ENCODE measurements at places on chromosomes 7 and 10.

DNA sequence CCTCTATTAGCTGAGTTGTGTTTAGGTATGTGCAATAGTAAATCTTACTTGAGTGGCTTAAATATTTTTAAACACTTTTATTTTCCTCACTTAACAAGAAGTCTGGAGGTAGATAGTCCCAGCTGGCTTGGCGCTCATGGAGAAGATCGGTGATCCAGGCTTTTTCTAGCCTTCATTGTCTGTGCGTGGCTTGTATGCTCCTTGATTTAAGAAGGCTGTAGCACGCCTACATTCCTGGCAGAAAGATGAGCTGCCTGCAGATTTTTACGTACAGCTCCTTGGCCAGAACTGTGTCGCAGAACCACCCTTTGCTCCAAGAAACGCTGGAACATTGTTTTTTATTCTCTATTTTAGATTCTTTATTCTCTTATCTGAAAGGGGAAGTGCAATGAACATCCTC lies 284.1 kb downstream of the KIF20B start:
- no peak for DNase-seq

DNA sequence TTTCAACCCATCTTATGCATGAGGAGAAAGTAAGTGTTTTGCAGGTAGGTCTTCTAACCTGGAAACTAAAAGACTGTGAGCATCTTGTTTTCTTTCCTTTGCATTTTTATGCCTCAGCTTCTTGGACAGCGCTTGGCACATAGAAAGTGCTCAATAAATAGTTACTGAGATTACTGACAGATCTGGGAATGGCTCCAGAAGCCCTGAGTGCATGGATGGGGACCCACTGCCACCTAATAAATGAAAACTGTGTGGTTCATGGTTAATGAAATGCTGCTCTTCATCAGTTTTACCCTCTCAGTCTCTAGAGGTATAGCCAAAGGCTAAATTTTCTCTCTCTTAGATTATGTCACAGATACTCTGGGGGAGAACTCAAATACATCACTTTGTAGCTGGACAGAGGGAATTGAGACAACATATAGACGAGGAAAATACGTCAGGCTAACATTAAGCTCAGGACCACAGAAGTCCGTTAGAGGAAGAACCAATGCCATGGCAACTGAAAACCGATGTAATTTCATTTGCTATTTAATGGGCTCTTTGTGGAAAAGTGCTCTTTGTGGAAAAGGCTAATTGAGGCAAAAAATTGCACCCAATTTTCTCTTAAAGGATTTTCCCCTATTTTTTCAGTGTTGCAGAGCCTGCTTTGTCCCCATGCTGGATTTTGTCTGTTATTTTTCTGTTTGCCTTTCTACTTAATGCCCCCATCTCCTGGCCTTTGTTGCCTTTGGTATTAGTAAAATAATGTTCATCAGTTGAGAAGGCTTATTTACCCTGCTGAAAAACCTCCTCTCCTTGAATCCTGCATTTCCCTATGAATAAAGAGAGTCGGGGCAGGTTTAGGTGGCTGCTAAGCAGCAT lies 17.8 kb downstream of the ASB4 start:
- DNase-seq = no peak

- DNase-seq = no peak
These were observed 98.0 kb upstream of the PIK3CG start for GRCh38 chr7:106767078-106767477.

DNA sequence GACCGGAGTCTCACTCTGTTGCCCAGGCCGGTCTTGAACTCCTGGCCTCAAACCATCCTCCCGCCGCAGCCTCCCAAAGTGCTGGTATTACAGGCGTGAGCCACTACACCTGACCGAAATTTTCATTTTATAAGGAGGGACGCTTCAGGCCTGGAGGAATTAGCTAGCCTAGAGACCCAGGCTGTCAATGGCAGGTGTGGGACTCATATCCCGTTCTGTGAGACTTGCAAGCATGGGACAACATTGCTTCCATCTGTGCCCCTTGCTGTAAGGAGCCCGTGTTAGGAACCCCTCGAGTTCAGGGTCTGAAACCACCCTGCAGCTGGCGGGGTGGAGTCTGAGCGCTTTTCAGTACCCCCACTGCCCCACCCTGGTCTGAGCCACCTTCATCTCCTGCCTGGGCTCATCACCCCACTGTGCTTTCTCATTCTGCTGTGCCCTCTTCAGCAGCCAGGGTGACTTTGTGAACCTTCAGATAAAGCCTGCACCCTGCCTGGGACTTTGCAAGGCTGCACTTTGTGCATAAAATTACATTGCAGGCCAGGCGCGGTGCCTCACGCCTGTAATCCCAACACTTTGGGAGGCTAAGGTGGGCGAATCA lies 1.3 kb upstream of the DAGLB start:
- no peak for DNase-seq
